ENCODE measurements at places on chromosomes 12 and 14.
A peak's percentile ranks its signal among the peaks of the same experiment; 100 is the strongest.

GRCh38 chr12:43285159-43285598, 266.8 kb downstream of the ADAMTS20 start:
- DNase-seq = no peak

- DNase-seq = no peak
Observed at GRCh38 chr12:104643093-104643818, 186.5 kb downstream of the CHST11 start.

DNA sequence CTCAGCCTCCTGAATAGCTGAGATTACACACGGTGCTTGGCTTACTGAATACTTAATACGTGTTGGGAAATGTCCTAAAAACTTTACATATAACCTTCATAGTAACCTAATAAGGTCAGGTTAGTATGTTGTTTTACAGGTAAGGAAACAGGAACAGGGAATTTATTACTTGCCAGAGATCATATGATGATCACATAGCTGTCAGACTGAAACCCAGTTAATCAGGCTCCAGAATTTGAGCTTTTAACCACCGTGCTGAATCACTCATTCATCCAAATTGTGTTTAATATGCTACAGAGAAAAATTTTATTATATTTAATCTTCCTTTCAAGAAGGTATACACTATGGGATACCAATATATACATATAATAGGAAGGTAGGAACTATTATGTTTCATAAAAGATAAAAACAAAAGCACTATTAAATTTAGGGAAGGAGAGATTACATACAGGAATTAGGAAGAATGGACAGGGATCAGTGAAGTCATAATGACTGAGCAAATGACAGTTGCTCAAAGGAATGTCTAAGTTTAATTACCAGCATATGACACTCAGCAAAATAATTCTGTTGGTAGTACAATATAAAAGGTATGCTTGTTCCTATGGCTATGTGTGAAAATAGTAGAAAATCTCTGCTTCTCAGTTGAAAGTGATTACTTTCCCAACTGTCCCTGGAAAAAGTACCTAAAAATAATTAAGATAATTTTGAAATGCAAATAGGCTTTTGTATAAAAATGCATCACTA, 59.3 kb downstream of the HEATR5A start:
- no peak for DNase-seq

- no peak for DNase-seq
Observed at GRCh38 chr12:107493666-107494065, 191.9 kb upstream of the PWP1 start.

DNA sequence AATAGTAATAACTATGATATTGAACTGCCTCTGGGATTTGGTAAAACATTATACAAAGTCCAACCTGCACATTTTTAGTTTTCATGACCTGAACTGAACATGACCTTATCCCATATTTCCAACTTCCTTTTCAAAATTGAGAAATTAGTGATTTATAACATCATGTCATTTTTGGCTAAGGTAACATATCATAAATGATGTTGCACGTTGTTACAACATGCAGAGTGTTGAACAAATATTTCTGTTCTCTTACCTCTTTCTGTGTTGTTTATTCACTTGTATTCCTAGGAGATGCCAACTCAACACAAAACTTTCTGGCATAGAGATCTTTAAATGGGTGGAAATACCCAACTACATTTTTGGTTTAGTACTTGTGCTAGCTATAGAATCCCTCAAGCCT, 496.0 kb downstream of the SLC6A15 start:
- no peak for DNase-seq

- no peak for DNase-seq
Observed at GRCh38 chr14:52032204-52032801, 36.6 kb downstream of the NID2 start.

- DNase-seq = no peak
Observed at GRCh38 chr12:72406111-72406510, 133.9 kb downstream of the TRHDE start.

- no peak for DNase-seq
Observed at GRCh38 chr14:42429401-42429800, 822.7 kb downstream of the LRFN5 start.

DNA sequence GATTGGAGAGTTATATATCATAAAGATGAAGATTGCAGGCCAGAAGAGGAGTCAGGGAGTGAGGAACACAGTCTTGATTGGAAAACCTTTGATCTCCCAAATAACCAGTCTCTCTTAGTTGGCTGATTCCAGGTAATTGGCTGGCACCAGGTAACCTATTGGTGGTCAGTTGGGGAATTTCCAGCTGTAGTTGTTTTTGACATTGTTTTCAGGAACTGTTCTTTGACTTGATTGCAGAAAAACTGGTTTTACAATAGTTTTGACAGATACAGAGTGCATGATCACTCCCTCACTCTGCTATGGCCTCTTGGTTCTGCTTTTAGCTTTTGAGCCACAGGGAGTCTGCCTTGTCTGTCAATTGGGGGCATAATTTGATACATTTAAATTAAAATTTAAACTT, 71.6 kb downstream of the ZNF641 start:
- no peak for DNase-seq

DNA sequence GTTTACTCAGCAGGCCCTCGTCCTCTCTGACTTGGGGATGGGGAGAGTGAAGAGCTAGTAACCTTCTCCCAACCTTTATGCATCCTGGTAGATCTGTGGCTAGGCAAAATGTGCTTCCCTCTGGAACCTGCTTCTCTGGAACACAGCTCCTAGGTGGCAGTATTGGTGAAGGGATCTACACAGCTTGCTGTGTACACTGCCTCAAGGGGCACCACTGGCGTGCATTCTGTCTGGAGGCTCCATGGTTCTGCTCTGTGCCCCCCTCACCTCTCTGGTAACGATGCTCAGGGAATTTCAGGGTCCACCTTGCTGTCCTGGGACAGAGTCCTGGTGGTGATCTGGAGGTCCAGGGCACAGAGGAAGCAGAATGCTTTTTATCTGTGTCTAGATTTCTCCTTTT, 43.5 kb upstream of the KCNA5 start:
- no peak for DNase-seq

- DNase-seq = no peak
Observed at GRCh38 chr14:60753264-60754119, 18.9 kb downstream of the MNAT1 start.

- no peak for DNase-seq
Observed at GRCh38 chr12:2167231-2167630, 114.4 kb downstream of the CACNA1C start.

DNA sequence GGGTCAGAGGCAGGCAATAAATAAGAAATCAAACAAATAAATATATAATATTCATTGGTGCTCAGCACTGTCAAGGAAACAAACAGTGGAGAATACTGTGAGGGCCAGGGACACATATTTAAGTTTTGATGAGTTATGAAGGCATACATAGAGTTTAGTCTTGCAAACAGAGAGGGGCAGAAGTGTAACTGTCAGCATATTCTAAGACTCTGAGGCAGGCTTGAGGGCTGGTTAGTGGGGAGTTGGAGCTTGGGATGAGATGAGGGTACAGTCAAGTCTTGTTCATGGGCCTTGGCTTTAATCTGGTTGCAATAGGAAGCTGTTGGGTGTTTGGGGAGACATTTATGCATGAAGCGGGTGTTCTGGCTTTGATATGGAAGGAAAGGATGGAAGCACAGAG, 78.9 kb downstream of the PELI2 start:
- no peak for DNase-seq

DNA sequence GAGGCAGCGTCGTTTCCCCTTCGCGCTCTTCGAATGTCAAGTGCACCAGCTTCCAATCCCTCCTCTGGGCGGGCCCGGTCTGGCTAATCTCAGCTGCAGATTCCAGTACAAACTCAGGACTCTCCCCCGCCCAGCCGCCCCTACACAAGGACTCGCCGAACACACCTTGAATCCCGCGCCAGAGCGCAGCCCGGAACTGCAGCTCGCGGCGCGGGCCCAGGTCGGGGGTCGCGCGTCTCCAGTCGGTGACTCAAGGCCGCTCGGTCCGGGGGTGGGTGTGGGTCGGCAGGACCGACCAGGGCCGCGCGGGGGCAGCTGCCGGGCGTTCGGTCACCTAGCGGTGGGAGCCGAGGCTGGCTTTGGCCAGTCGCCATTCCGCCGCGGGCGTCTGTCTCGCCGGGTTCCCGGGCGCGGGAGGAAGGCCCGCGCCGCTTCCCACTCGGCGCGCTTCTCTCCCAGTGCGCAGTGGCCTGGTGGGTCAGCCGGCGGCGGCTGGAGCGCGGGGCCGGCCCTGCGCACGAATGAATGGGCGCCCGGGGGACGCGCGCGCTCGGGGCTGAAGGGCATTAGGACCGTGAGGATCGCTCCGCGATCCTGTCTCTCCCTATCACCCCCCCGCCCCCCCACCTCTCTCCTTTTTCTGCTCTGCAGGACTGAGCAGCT, at the start of gene GALNT16:
TSS of gene GALNT16 (plus strand) at position 632 of the 663 bp plus-strand sequence. CDS start 133 bp downstream, outside the sequence.
- peak; percentile 53 for DNase-seq

GRCh38 chr14:89245802-89246201, 171.2 kb downstream of the FOXN3 start:
- no peak for DNase-seq

DNA sequence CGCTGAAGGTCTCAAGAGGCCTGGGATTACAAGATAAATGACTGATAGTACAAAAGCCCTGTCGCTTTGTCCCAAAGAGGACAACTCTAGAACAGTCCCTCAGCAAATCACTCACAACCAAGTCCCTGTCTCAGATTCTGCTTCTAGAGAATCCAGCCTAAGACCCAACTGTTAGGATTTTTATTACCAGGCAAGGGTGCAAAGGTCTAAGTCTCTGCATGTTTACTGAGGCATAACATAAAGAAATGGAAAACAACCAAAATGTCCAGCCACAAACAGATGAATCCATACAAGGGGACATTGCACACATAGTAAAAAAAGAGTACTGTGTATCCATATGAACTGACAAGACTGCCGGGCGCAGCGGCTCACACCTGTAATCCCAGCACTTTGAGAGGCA, 104.1 kb downstream of the FOXN3 start:
- DNase-seq = no peak

- DNase-seq = no peak
Observed at GRCh38 chr12:67433385-67434175, 164.4 kb downstream of the CAND1 start.

DNA sequence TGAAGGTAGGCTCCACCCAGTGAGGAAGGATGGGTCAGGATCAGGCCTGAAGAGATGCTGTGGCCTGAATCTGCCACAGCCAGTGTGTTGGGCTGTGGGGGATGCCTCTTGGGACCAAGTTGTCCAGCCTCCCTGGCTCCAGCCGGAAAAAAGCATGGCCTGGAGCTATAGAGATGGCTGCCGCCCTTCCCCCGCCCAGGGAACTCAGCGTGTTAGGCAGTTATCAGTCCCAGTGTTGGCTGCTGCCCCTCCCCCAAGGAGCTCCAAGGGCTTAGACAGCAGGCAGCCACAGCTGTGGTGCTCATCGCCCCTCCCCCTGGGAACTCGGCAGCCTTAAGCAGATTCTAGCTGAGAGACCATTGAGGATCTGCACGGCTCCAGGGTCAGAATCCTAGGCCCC, 158.0 kb downstream of the CAPZA3 start:
- no peak for DNase-seq
